ENCODE measurements at places on chromosomes 2 and 18. TPM values are rescaled to one million over a fixed set of nuclear protein-coding genes. Genes with fewer than 3 reads are reported as not detected.

GRCh38 chr18:48859311-48860268 is 91.2 kb downstream of the SMAD7 start:
- DNase-seq, result peak; percentile 55

DNA sequence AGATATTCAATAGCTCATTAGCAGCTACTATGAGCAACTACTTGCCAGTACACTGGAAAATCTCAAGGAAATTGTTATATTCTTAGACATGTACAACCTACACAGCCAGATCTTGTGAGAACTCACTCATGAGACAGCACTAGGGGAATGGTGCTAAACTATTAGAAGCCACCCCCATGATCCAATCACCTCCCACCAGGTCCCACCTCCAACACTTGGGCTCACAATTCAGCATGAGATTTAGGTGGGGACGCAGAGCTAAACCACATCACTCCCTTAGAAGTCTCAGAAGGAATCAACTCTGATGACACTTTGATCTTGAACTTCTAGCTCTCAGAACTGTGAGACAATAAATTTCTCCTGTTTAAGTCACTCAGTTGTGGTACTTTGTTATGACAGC is 418.3 kb upstream of the SPHKAP start:
- DNase-seq, result no peak

GRCh38 chr2:9093324-9093723 is 89.8 kb upstream of the MBOAT2 start:
- DNase-seq, result no peak

GRCh38 chr2:140580532-140581151 is 1550.2 kb downstream of the LRP1B start:
- no peak for DNase-seq

DNA sequence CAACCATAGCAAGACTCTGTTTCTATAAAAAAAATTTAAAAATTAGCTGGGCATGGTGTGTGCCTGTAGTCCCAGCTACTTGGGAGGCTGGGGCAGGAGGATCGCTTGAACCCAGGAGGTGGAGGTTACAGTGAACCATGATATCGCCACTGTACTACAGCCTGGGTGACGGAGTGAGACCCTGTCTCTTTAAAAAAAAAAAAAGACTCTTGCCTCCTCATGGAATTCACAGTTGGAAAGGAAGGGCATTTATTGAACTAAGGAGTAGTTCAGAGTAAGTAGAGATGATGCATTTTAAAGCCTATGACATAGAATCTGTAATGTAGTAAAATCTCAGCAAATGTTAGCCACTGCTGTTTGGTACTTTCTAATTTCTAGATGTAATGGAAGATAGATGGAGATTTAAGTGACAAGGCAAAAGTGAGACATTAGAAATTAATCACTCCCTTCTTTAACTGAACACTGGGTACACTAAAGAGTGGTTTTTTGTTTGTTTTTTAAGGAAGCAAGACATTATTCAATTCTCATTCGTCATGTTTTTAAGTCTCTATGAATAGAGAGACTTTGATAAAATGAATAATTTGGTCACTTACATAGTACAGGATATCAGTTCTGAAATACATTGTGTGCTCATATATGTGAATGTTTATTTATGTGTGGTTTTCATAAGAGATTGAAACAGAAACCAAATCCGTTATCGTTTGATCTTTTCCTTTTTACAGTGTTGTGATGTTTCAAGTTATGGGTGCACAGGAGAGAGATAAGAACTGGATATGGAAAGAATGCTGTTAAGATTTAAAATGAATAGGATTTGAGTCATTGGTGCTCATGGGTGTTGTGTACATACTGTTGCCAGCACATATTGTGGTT is 186.1 kb upstream of the STON1 start:
- DNase-seq, result no peak

DNA sequence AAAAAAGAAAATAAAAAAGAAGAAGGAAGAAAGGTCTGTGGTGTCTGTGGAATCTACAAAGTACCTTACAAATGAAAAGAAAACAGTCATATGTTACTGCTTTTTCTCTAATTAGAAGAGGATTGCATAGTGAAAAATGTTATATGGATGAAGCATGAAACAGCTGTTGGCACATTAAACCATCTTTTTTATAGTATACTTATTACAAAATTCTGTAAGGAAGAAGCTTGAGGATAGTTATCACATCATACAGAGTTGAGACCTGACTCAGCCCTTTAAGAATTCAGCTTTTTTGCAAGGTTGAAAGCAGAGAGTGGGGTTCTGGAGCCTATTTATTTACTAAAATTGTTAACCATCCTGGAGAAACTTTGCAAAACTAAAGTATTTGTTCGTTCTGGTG is 222.7 kb downstream of the PHLPP1 start:
- DNase-seq, result no peak

DNA sequence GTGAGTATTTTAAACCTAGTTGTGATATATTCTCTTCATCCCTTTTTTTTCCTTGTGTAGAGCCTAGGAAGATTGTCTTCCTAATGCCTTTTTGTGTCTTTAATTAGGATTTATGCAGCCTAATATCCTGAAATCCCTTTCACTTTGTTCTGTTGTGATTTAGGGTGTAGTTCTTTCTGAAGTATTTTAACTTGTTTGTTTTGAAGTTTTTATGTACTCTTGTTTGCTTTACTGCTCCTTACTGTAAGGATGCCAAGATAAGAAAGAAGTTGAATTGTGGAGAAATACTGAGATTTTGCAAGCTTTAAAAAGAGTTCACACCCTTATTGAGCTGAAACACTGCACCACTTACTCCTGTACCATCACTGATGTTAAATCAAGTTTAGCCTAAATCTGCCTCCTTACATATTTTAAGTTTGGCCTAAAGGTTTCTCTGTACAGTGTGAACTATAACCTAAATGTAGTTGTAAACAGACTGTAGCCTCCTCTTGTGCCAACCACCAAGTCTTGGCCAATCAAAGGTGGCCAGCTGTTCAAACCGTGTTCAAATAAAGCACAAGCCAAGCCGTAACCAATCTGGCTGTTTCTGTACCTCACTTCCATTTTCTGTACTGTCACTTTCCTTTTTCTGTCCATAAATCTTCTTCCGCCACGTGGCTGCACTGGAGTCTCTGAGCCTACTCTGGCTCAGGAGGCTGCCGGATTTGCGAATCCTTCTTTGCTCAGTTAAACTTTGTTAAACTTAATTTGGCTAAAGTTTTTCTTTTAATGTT is 17.7 kb upstream of the ACOXL start:
- no peak for DNase-seq

DNA sequence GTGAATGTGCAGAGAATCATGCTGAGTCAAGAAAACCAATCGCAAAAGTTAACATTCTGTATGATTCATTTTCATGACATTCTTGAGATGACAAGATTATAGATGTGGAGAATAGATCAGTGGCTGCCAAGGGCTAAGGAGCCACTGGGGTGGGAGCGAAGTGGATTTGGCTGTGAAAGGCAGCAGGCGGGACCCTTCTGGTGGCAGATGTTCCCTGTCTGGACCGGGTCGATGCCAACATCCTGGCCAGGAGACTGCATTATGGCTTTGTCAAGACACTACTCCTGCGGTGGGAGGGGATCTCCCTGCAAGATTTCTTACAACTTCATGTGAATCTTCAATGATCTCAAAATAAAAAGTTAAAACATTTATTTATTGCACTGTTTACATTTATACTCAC is 427.9 kb downstream of the GALR1 start:
- no peak for DNase-seq

DNA sequence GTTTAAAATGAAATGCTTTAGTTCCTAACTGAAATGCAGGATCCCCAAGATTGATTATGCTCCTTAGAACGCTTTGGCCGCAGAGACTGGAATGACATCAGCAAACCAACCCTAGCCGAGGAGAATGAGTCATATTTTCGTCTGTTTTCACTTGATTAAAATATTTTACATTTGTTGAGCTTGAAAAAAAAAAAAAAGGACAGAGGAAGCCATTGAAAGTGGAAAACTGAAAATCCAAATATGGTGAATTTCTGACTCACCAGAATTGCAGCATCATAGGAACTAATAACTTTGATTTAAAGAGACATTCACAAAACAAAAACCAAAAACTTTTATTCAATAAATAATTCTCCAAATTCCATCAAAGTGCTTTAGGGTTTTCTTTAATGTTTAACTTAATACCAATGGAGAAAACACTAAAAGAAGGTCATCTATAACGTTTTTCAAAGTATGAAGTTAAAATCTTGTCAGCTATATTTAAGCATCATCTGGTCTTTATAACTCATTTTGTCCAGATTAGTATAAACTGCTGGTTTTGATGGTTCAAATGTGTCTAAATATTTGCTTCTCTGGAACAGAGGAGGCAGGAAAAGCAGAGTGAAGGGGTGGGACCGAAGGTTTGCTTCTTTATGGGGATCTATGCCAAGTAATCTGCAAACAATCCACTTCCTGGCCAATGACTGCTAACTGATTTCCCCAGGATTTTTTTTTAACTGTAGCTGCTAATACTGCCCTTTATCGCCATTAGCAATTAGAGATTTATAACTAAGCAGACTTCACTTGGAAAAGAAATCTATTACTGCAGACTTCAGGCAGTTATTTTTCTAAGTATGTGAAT is 30.9 kb upstream of the COL5A2 start:
- no peak for DNase-seq

DNA sequence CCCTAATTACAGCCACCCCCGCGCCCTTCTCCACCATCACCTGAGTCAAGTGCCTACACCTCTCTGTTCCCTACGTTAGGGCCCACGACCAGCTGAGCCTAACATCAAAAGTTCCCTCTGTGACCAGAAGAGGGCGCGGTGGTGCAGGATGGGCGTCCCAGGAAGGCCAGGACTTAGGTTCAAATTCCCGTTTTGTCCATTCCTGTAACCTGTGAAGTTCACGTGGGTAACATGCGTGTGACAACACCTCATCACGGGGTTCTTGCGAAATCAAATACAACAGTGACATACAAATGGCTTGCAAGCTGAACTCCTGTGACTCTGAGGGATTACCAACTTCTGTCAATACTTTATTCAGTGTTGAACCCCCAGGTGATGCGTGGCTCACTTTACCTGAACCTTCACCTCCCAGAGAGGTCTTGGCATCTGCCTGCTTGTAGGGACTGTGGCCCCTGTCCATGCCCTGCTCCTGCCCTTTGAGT is 207.9 kb downstream of the ARL4C start:
- DNase-seq, result peak; percentile 57

GRCh38 chr2:65232636-65233035 is 5.0 kb downstream of the ACTR2 start:
- DNase-seq, result no peak

DNA sequence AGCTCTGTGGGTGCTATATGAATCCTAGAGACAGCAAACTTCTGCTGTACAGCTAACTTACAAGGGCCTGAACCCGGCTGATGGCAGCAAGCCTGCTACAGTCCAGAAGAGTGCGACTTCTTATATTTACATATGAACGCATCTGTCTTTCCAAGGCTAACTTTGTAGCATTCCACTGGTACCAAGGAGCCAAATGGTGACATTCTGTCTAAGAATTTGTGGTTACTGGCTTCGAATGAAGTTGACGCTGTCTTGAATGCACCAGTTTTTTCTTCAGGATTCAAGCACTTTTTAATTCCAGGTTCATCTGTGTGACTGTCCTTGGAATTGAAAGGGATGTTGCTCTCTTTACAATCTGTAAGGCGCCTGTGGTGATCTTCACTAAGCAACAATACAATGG is 42.4 kb downstream of the THUMPD2 start:
- no peak for DNase-seq

DNA sequence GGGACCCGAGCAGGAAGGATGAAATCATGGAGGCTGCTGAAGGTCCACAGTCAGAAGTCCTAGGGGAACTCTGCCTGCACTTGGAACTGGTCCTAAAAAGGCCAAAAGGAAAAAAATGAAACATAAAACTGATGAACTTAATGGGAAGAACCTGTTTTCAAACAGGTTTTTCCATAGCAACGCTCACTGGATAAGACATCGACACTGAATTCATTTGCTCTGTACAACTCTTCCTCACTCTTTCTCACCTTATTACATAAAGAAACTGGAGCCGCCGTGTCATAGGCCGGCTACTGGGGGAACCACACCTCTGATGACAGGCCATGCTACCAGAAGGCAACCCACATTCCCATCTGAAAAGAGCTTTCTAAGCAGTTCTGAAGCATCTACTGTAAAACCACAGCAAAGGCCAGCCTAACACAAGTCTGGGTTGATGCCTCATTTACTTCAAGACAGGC is 83.6 kb downstream of the FARSB start:
- no peak for DNase-seq

- no peak for DNase-seq
These were observed 402.2 kb downstream of the NCKAP5 start for GRCh38 chr2:133166031-133166430.

DNA sequence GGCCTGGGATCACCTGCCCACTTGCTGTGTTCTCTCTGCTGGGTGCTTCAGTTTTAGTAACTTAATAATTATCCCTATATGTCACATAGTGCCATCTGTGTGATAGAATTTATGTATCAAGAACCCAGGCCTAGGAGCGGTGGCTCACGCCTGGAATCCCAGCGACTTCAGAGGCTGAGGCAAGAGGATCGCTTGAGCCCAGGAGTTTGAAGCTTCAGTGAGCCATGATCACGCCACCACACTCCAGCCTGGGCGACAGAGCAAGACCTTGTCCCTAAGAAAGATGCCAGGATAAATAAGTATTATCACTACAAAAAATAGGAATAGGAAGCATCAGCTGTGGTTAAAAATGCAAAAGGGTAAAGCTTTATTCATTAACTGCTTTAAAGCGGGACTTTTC is 240.8 kb downstream of the FAM210A start:
- DNase-seq, result no peak

- DNase-seq, result no peak
These were observed 34.6 kb upstream of the C2orf15 start for GRCh38 chr2:99106913-99107312.

- DNase-seq, result no peak
These were observed 94.6 kb upstream of the CAVIN2 start for GRCh38 chr2:191941376-191941929.

GRCh38 chr18:54269893-54270844 is 852 bp downstream of the POLI start:
- peak; percentile 54 for DNase-seq

- no peak for DNase-seq
These were observed 98.8 kb downstream of the KLHL29 start for GRCh38 chr2:23483791-23484190.

DNA sequence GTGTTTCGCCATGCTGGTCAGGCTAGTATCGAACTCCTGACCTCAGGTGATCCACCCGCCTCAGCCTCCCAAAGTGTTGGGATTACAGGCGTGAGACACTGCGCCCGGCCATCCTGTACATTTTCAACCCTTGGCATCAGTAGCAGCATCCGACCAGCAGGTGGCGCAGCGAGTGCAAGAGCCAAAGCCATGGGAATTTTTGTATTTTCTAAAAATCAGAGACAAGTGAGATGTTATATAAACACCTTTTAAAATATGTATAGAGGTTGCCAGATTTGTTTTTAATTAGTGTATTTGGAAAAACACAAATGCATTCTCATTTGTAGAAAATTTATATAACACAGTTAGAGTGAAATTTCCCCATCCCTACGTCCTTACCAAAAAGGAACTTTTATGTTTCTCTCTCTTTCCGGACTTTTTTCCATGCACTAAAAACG is 36.8 kb downstream of the MOGAT1 start:
- DNase-seq, result peak; percentile 81

Gene SMARCAL1
- 6.7 TPM for polyA plus RNA-seq

Gene CPLX4
- polyA plus RNA-seq, result not detected

Gene PCARE
- polyA plus RNA-seq, result 0.04 TPM

Gene GRB14
- polyA plus RNA-seq, result 56.6 TPM

Gene TMEM17
- 5.8 TPM for polyA plus RNA-seq

Gene ZDBF2
- 1.6 TPM for polyA plus RNA-seq

Gene RBKS
- 3.9 TPM for polyA plus RNA-seq

Gene SOWAHC
- polyA plus RNA-seq, result 1.2 TPM

Gene CNRIP1
- polyA plus RNA-seq, result 6.4 TPM

Gene LIPG
- polyA plus RNA-seq, result 0.49 TPM

Gene BUB1
- 0.11 TPM for polyA plus RNA-seq

Gene GPC1
- 27.5 TPM for polyA plus RNA-seq

Gene KIF5C
- 10.2 TPM for polyA plus RNA-seq
